Hepatic stellate cell (primary cell): ENCODE measurements at places on chromosomes 11 and 22.

GRCh38 chr22:35629406-35630216 is 12.5 kb upstream of the MB start:
- peak; percentile 94 for DNase-seq

- no peak for DNase-seq
Observed at GRCh38 chr11:63843041-63843440, 4.1 kb downstream of the MARK2 start.

- DNase-seq = no peak
Observed at GRCh38 chr11:131463162-131463561, 92.7 kb downstream of the NTM start.

DNA sequence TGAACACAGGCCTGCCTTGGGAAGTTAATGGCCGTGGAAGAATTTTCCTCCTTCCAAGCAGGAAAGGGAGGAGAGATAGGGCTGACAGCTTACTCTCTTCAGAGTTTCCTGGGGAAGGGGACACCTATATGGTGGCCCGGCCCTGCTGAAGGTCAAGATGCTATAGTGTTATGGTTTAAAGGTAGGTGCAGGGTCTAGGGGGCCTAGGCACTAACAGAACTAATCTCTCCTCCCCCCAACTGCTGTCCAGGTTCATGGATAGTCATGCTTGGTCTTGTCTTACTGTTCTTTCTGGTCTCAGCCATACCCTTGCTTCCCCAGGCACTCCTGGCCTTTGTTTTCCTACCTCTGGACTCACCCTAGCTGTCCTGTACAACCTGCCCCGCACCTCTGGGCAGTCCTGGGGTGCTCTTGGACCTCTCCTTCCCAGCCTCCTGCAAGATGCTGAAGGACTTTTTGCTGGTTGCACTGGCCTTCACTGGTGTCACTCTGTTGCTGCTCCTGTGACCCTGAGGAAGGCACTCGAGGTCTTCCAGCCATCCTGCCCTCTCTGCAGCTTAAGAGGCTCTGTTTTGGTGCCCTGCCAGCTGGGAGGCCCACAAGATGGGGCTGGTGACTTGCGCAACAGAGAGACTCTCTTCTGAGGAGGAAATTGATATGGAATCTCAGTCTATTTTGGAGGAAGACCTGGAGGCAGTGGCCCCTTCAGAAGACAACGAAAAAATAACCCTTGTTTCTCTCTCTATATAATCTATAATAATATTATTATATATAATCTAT is 17.9 kb downstream of the SEC14L3 start:
- no peak for DNase-seq

DNA sequence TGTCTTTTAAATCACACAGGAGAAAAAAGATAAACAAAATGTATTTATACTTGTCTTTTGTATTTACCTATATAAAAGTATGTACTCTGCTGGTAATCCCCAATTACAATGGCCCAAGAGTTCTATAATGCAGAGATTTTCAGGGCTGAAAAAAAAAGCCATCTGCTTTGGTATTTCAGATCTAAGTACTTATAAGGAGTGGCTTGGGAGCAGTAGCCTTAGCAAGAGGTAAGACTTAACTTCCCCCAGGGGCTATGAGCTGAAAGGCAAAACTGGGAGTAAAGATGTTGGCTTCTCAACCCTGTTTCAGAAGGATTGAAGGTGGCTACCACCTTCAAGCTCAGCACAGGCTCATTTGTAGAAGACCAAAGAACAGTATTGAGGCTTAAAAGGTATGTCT is 35.3 kb upstream of the EP300 start:
- DNase-seq = no peak

DNA sequence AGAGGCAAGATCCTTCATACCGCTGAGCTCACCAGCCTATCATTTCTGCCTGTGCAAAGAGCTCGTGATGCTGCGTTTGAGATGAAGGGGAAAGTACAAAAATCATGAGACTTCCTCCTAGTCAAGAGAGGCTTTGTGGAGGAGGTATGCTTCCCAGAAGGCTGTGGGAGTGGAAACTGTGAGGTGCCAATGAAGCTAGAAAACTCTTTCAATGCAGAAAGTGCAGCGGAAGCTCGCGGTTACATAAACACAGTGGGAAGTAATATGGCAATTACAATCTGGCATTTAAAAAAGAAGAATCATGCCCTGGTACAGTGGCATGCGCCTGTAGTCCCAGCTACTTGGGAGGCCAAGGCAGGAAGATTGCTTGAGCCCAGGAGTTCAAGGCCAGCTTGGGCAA is 134.8 kb downstream of the EHF start:
- no peak for DNase-seq

GRCh38 chr11:85123752-85124231 is 503.4 kb downstream of the DLG2 start:
- no peak for DNase-seq

DNA sequence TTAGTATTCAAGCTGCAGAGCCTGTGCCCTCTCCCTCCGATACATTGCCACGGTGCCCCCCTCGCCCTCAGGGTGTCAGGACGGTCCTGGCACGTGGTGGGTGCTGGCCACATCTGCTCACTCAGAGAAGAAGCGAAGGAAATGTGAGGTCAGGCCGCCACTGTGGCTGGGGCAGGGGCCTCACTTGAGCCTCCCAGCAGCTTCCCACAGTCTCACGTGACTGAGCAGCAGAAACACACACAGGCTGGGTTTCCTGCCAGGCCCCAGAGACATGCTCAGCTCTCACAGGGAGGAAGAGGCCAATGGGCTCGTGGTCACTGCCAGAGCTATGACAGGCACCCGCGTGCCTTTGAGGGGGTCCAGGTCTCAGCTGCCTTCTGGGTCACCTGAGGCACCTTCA is 37.9 kb upstream of the PRR5 start:
- DNase-seq = no peak

- no peak for DNase-seq
Observed at GRCh38 chr22:22344430-22344829, 99.8 kb downstream of the VPREB1 start.

DNA sequence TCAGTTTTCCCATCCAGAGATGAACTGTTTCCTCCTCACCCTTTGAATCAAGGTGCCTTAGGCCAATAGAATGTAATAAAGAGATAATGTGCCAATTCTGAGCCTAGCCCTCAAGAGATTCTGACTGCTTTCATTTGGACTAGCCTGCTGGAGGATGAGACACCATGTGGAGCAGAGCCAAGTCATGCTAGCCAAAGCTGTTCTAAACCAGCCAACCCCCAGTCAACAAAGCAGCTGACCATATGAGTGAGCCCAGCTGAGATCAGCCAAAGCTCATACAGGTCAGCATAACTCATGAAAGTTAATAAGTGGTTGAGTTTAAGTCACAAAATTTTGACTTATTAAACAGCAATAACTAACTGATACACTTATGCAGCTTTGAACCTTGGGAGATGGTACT is 66.7 kb upstream of the DBX1 start:
- no peak for DNase-seq

DNA sequence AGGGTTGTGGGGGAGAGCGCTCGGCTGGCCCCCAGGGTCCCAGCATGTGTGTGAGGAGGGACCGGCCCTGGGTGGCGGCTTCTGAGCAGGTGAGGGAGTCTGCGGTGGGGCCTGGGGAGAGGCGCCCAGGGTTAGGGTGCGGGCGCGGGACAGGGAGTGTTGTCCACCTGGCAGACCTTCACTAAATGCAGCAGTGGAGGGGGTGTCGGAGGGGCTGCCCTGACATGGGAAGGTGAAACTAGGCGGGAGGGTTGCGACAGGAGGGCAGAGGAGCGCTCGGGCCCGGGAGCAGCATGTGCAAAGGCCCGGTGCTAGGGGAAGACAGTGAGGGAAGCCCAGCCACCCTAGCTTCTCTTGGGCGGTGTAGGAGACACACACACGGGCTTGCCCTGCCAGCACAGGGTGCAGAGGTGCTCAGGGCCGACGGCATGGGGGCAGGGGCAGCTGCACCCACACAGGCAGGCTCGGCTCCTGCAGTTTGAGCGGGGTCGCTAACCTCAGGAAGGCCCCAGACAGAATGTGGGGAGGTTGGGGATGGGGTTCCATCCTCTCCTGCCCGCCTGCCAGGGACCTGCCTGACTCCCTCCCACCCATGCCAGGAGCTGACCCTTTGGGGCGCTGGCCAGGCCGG is 22.2 kb downstream of the OTUB1 start:
- no peak for DNase-seq
